EL (cell line): ENCODE measurements at places on chromosomes 7 and 10.

DNA sequence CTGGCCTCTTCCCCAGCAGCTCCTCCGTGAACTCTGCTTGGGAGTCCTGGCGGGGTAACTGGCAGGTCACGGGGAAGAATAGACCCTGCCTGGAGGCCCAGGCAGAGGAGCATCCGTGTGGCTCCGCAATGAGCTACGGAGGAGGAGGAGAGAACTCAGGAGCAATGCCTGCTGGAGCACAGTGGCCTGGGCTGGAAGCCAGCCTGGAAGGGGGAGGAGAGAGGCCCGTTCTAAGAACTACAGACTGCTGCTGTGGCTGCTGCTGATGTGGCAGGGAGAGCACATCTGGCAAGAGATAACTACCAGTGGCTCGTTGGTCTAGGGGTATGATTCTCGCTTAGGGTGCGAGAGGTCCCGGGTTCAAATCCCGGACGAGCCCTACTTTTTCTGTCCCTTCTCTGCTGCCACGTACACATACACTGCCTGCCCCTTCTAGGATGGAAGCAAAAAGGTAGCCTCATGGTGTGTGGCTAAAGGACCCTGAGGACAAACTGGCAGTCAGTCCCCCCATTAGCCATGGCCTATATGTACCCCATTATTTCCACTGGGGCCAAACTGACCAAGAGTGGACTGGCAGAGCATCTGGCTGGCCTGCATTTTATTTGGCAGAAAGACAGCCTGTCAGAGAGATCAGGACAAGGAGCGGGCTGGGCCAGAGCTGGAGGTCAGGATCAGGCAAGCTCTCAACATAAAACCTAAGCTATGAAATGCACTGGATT is 7.7 kb upstream of the OPN1SW start:
- DNase-seq, result peak; percentile 75

- DNase-seq, result peak; percentile 70
These were observed 229.6 kb downstream of the BAMBI start for GRCh38 chr10:28906934-28907333.

- DNase-seq, result no peak
These were observed 31.2 kb downstream of the RAB18 start for GRCh38 chr10:27535317-27535716.

DNA sequence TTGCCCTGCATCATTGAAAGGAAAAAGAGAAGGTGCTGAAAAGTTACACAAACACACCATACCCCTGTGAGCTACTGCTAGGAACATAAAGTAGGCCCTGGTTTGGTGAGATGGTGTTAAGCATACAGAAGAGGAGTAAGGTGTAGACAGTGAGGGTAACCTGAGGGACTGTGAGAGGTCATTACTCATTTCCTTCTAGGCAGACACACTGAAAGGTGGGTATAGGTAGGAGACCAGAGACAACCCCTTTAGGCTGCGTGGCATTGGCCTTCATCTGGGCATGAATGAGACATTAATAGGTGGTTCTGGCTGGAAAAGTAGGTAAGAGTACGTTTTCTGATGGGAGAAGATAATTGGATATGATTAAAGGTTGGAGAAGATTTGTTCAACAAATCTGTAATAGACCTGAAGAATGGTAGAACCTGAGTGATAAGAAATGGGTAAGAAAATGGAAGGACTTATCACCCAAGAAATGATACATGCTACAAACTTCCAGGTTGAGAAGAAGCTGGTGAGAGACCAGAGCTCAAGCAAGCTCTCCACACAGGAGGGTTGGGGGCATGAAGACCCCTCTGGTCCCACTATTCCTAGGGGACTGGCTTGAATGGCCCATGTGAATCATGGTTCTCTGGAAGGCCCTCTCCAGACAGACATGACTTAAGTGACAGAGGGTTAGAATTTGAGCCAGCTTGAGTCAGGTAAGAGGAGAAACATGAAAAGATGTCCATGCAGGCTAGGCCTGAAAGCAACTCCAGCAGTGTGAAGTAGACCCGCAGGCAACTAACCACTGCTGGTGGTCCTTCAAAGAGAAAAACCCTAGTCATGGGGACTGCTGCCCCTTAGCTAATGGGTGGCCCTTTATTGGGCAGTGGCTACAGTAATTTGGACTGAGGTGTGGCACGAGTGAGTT is 3.8 kb downstream of the COMTD1 start:
- DNase-seq, result no peak

- DNase-seq, result peak; percentile 30
These were observed 2.2 kb downstream of the FZD8 start for GRCh38 chr10:35639728-35640401.

- peak; percentile 72 for DNase-seq
These were observed 178.5 kb downstream of the NRP1 start for GRCh38 chr10:33155720-33156638.

DNA sequence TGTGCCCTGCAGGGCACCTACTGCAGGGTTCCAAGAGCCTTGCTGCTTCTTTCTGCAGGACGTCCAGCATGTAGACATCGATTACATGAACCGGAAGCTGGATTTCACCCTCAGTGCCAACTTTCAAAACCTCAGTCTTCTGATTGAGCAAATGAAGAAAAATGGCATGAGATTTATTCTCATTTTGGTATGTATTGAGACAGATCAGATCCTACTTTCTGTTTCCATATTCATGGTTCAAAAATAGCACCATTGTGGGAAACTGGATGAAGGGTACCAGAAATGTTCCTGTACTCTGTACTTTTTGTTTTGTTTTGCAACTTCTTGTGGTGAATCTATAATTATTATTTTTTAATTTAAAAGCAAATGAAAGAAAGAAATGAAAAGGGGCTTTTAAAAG is 64.1 kb downstream of the MGAM2 start:
- no peak for DNase-seq

- no peak for DNase-seq
These were observed 16.0 kb upstream of the LMOD2 start for GRCh38 chr7:123639631-123640030.

DNA sequence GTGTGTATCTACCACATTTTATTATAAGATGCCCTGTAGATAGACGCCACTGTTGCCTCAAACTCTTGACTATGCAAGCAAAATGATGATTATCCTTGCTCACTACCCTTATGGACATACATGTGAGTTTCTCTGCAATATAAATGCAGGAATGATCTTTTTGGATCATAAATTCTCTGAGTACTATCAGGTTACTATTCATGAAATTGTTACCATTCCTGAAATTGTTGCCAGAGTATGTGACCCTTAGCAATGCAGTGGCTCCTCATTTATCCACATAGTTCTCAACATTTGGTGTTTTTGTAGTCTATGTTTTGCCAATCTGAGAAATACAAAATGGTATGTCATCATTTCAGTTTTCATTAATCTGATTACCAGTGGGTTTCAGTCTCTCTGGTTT is 166.2 kb upstream of the FAM3C start:
- DNase-seq, result peak; percentile 76

DNA sequence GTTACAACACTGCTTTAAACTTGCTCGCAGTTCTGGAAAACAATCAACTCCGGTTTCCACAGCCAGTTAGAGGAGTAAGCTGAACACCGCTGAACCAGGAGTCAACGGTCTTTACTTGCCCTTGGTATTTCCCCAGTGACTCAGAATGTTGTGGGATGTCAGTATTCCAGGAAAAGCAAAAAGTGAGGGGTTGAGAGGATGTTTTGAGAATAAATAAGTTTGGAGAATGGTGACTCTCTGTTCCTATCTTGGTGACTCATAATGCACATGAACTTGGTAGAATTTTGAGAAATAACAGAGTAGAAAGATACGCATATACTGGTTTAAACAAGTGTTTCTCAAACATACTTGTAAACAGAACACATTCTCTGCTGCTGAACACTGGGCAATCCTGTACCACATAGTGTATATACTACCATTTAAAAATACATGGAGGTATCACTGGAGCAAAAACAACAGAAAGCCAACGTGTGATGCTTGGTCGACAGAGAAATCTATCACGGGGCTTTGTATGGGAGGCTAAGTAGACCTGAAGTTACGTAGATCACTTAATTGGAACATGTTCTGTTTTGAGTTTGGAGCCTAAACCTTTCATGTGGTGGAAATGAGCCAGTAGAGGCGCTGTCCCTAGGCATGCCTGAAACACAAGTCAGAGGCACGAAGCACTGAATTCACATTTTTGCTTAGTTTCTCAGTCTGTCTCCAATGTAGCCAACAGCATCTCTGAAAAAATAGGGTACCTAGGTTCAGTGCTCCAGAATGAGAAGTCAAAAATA is 534.3 kb downstream of the PARD3 start:
- DNase-seq, result peak; percentile 95

DNA sequence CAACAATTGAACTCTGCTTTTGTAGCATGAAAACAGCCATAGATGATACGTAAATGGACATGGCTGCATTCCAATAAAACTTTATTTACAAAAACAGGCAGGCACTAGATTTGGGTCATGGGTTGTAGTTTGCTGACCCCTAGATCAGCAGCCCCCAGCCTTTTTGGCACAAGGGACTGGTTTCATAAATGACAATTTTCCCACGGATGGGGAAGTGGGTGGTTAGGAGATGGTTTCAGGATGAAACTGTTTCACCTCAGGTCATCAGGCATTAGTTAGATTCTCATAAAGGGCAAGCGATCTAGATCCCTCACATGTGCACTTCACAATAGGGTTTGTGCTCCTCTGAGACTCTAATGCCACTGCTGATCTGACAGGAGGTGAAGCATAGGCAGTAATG is 16.5 kb upstream of the ANK3 start:
- no peak for DNase-seq

- DNase-seq, result no peak
These were observed 4.8 kb upstream of the PTPN12 start for GRCh38 chr7:77532247-77532646.

GRCh38 chr10:70542565-70542938 is 60.0 kb downstream of the PRF1 start:
- no peak for DNase-seq

- DNase-seq, result no peak
These were observed 107.7 kb downstream of the SEPTIN7 start for GRCh38 chr7:35908331-35909216.

DNA sequence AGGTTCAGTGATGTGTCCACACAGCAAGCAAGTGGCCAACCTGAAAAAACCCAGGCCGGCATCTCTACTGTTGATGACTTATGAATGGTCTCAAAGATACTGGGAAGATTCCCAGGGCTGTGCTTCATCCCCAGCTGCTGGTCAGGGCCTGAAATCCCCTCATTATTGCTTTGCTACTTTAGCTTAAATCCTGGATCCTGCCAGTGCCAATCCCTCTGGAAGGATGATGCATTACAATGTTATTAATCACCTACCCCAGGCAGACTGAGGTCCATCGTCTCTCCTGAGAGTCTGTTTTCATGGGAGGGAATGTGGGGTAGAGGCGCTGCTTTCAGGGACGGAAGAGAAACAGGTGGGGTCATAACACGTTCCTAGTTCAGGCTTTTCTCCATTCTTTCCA is 371.6 kb downstream of the RPS24 start:
- DNase-seq, result peak; percentile 24

GRCh38 chr10:132138133-132138532 is 48.6 kb upstream of the DPYSL4 start:
- no peak for DNase-seq

- peak; percentile 7 for DNase-seq
These were observed 101.5 kb downstream of the STK31 start for GRCh38 chr7:23811540-23811939.

DNA sequence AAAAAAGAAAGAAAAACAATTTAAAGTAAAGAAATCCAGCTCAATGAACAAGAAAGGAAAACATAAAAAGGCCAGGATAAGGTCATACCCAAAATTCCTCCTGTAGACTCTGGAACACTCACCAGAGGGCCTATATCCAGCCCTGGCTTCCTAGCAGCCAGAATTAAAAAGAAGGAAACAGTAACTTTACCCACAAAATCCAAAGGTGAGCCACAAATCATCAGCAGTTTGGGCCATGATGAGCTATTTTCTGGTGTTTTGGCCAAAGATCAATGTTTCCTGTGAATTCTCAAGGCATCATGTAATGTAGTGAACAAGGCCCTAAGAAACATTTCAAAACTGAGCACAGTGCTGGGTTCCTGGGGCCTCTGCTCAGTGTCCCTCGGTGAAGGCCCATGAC is 87.8 kb downstream of the LARP4B start:
- DNase-seq, result no peak

DNA sequence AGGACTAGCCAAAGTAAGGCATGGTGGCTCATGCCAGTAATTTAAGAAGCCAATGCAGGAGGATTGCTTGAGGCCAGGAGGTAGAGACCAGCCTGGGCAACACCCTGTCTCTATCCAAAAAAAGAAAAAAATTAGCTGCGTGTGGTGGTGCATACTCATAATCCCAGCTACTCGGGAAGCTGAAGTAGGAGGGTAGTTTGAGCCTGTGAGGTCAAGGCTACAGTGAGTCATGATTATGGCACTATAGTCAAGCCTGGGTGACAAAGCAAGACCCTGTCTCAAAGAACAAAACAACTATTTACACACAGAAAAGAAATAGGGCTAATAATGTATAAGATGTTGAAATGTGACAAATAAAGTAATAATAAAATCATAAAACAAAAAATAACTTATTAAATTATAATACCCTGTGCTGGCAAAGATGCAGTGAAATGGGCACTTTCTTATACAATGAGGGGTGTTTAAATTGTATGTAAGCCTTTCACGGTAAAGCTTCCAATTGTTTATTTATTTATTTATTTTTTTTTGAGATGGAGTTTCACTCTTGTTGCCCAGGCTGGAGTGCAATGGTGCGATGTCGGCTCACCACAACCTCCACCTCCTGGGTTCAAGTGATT is 175.2 kb downstream of the TPST1 start:
- DNase-seq, result peak; percentile 69

DNA sequence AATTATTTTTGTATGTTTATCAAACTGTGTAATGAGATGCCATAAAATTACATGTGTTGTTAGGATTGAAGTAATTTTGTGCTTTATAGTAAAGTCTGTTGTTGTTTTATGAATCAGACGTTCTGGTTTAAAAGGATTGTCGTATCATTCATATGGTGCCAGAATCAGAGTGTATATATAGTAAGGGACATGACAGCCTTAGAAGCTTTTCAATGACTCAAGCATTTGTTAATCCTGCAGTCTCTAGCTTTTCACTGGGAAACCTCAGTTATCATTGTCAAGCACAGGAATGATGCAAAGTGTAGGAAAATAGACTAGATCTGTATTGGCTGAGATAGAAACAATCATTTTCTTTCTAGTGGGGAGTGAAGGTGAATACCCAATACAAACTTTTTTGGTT is 57.5 kb downstream of the TRRAP start:
- DNase-seq, result no peak

DNA sequence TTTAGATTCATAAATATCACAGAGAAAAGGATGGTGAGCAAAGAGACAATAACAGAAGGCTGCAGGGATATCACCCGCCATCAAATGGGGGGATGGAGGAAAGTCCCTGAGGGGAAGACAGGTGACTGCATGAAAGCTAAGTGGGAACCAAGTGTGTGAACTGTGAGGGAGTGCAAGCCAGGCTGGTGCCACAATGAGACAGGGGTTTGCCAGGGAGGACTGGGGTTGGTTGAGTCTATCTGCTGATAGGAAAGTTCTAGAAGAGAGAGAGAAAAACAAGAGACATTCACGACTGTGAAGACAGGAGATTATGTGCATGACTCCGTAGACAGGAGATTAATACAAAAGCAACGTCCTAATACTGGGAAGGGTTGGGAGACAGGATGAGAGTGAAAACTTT is 376.4 kb downstream of the PARD3 start:
- DNase-seq, result no peak

DNA sequence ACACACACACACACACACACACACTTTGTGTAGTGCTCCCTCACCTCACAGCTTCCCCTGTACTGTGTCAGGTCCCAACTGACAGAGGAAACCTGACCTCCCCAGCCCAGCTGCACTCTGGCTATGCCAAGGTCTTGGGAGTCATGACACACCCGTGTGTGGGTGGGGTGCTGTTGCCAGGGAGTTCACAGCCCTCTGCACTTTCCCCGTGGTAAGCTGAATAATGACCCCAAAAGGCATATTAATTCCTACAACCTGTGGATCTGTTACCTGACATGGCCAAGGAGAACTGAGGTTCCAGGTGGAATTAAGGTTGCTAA is 8.9 kb upstream of the NANOS1 start:
- peak; percentile 28 for DNase-seq
